AG04449 (cell line): ENCODE measurements at places on chromosomes 16 and 17.

DNA sequence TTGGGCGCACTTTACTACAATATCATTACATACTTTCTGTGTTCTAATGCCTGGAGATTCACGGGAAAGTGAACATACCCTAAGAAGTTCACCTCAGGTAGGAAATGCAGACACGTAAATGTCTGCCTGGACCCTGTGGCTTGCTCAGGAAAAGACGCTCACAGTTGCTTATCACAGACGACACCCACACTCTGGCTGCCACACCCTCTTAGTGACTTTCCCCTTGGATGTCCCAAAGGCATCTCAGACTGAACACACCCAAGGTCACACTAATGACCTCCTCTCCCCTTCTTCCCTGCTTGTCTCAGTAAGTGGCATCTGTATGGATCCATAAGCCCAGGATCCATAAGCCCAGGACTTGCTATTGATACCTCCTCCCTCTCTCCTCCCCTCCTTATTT is 32.6 kb downstream of the CDRT15 start:
- no peak for DNase-seq

DNA sequence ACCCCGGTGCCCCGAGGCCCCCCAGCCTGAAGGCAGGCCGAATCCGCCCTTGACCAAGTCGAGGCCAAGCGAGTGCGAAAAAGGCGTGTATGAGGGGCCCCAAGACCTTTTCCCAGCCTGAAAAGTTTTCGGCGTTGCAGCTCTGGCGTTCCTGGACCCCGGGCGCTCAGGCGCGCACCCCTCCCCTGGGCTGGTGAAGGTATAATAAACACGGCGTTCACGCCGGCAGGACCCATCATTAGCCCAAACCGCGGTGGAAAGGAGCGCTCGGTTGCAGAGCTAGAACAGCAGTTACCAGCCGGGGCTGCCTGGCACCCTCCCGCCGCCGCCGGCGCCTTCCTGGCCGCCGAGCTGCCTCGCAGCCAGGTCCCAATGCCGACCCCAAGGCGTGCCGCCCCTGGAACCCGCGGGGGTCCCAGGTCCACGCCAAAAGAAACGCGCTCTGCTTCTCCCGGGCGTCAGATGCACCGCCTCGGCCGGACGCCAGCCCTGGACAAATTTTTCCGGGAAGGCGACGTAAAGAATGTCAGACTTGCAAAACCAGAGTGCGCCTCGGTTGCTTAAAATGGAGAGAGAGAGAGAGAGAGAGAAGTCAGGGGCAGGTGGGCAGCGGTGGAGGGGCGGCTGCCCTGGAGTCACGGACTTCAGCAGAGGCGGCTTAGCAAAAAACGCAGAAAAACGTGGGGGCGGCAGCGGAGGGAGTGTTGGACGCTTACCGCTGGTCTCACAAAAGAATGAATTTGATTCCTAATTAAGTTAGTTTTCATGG is 11.5 kb upstream of the FOXF1 start:
- no peak for DNase-seq

- peak; percentile 58 for DNase-seq
Observed at GRCh38 chr17:7687072-7687907, at the start of gene TP53. Gene TP53, minus strand, starts transcription at chr17:7687490. Its CDS starts 10,896 bp downstream, at chr17:7676594.

GRCh38 chr17:17757956-17758845 is 76.9 kb downstream of the RAI1 start:
- no peak for DNase-seq

DNA sequence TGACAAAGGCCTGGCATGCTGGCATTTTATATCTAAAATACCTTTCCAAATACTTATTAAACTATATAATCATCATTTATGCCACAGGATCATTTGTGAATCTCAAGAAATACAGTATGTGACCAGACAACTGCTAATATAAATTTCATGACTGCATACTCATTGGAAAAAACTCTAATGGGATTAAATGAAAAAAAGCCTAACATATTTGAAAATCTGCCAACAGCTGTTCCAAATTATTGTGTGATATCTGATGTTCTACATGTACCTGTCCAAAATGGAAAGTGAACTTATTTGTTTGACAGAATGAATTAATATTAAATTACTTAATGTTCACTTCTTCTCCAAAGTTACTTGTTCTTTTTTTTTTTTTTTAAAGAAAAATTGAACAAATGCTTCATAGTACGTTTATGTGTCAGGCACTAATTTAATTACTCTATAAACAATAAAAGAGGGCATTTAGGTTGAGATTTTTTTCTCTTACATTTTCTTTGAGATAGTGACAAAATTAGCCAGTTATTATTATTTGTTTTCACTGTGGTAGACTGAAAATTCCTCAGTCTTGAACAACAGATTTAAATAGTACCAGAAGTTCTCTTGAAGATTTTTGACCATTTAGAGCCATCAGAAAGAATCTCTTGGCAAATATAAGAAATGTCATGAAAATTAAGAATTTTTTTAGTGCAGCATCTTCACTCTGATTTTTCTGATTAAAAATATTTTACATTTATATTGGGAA is 114.0 kb downstream of the FTO start:
- no peak for DNase-seq

DNA sequence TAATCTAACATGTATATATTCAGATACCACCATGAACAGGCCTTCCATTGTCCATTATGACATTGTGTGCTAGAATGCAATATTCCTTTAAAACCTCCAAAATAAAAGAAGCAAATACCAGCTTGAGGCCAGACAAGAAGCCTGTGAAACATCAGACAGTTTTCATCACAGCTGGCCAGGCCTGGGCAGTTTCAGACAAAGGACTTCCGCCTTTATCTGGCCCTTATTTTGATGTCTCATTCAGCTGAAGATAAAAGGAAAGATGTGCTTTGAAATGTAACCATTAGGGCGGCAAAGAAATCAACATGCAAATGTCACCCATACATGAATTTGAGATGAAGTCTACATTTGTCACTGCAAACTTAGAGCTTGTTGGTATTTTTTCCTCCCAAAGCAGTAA is 737.5 kb downstream of the KCNJ2 start:
- DNase-seq: no peak

DNA sequence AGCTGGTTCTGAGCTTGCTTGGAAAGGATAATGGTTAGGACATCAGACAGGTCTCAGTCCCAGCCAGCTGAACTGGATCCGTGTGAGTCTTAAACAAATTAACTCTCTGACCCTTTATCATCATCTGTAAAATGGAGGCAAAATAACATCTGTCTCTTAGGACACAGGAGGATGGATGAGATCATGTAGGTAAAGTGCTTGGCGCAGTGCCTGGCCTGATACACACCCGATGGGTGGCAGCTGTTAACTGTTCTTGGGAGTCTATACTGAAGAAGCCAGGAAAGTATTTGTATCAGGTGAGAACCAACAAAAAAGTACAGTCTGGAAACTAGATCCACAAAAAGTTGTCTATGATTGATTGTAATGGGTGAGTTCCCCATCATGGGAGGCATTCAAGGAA is 188.6 kb downstream of the C16orf78 start:
- no peak for DNase-seq

DNA sequence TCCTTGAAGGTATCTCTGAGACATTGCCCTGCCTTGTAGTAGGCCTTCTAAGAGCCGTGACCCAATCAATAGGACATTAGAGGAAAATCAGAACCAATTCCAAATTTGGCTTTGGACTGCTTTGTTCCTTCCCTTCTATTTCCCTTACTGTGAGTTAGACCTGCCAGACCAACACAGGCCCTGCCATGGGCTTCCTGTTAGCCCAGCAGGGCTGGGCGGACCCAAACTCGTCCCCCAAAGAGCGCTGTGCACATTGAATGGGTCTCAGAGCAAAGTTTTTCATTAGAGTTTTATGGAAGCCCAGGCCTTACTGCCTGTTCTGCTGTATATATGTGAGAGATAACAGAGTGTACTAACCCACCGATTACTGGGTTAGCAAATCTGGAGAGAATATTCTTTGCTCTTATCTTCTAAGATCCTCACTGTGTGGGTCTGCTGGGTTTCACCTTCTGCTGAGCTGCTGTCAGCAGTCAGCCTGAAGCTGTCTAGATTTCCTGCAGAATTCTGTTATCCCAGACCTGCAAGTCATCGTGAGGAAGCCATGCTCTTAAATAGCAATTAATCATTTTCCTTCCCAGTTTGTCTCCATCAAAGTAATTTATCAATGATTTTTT is 5.7 kb downstream of the ARHGAP44 start:
- DNase-seq: no peak

- no peak for DNase-seq
Observed at GRCh38 chr17:52938623-52939230, 780.2 kb upstream of the CA10 start.

DNA sequence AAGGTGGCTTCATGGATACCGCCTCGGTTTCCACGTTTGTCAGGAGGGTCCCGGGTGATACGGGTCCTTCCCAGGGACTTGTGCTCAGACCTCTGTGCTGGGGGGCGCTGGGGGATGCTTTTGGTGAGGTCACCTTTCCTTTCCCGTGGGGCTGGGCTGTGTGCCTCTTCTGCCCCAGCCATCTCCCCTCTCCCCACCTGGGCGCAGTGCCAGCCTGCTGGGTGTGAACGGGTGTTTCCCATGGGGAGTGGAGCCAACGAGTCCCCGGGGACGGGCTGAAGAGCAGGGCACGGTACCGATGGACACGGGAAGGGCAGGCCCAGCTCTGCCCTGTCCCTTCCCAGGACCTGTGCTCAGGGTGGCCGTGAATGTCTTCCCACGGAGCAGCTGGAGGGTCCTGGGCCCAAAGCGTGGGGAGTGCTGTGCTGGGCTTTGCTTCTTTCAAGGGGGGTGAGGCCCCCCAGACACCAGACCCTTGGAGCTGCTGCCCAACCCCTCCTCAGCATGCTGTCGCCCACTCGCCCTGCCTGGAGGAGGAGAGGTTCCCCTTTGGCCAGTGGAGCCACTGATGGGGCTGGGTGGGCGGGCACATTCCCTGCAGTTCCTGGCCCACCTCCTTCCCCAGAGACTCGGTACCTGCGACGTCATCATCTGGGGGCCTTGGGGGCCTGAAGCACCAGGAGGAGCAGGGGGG is 15.5 kb downstream of the TELO2 start:
- DNase-seq: no peak

DNA sequence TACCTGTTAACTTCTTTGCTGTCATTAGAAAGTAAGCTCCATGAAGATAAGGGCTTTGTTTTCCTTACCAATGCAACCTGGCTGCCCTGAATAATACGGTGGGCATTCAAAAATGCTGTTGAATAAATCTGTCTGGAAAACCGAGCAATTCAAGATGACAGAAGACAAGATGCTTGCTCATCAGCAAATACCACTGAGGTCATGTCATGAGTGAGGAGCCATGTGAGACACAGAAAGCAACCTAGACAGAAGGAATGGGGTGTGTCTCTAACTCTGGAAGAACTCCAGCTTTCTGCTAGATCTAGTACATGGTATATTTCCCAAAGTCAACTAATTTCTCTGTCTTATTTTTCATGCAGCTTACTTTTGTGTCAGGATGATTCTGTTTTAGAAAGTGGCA is 64.2 kb downstream of the STH start:
- DNase-seq: peak; percentile 67

GRCh38 chr16:22388101-22388644 is 13.8 kb upstream of the CDR2 start:
- no peak for DNase-seq

DNA sequence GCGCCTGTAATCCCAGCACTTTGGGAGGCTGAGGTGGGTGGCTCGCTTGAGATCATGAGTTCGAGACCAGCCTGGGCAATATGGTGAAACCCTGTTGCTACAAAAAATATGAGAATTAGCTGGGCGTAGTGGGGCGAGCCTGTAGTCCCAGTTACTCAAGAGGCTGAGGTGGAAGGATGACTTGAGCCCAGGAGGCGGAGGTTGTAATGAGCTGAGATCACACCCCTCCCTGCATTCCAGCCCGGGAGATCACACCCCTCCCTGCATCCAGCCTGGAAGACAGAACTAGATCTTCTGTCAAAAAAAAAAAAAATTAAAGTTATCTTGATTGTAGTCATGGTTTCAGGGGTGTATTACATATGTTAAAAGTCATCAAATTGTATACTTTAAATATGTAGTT is 26.8 kb upstream of the GLG1 start:
- no peak for DNase-seq

DNA sequence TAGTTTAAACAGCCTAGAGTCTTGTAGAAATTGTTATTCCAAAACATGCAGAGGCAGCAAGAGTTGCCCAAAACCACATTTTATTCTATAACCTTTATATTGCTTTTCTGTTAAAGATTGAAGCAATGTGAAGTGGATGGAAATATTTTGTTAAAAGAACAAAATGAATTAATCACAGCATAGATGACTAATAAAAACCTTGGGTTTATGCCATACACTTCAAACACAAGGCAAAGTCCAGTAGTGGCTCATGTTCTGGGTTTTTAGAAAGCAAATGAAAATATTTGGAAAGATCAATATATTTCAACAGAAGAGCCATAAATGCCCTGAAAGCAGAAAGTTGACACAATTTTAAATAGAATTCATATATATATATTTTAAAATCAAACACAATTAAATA is 36.7 kb upstream of the ULK2 start:
- no peak for DNase-seq

GRCh38 chr17:3335876-3336275 is 37.7 kb upstream of the OR3A1 start:
- DNase-seq: no peak

DNA sequence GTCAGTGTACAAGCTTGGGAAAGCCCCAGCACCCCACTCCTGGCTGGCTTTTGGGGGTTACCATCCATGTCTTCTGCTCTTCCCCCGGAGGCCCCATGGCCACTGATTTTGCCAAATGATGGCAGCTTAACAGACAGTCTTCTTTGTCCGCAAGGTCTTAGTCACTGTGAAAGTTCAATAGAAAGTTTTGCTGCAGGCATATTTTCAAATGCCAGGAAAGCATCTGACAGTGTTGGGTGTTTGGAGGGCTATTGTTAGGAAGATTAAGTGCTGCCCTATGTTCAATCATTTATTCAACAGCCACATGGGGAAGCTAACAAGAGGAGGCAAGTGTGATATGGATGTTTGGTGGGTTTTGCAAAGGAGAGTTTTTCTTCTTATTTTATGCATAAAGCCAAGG is 122.4 kb downstream of the TOX3 start:
- no peak for DNase-seq

DNA sequence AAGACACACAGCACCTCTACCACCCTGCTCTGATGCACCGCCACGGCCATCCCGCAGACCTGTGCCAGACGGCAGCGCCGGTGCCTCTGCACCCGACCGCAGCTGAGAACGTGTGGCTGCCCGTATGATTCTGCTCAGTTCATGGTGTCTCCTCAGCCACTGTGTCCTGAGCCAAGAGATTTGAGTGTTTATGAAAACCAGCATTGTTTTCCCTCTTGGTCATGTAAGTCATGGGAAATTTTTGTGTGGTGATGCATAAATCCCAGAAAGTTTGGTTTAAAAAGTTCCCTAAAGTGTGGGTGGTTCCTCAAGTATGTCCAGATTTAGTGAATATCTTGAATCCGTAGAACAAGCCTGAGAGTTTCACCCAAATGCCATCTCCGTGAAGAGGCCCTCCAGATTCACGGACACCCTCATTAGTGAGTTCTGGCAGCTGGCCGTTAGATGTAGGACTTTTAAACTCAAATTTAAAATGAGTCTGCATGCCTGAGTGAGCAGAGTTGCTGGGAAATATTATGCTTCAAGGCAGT is 57.6 kb downstream of the CDRT4 start:
- peak; percentile 92 for DNase-seq

DNA sequence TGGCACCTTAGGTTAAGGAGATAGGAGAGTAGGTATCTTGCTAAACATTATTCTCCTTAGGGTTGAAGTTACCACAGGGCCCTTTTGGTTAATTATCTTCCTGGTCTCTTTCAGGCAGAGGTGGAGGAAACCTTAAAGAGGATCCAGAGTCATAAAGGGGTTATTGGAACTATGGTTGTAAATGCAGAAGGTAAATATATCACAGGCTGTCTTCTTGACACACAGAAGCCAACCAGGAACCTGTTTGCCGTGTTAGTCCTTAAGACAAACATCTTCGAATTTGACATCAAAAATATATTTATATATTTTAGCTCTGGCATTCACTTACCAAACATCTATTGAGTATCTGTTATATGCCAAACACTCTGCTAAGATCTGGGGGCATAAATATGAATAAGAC is 2.4 kb downstream of the DYNLRB2 start:
- DNase-seq: no peak
